Bronchial epithelial cell (primary cell): ENCODE measurements at places on chromosomes 1 and 21. TPM values are rescaled to one million over a fixed set of nuclear protein-coding genes. Genes with fewer than 3 reads are reported as not detected.
A peak's percentile ranks its signal among the peaks of the same experiment; 100 is the strongest.

- DNase-seq, result no peak
Measured at GRCh38 chr1:177274687-177275211, 104.0 kb downstream of the BRINP2 start.

DNA sequence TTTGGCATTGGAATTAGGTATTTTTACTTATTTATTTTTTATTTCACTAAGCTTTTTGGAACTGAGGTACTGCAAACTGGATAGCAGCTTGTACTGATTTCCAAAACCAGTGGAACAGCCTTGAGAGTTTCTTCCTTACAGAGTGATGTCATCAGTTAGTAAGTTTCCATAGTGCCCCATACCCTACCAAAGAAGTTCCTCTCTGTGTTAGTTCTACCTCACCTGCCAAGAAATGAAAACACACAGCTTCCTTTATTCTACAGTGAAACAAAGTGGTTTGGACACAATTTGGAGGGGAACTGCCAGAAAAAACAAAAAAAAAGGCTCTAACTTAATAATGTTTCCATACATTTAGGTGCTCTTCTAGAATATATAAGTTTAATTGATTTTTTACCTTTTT lies 430.9 kb upstream of the ADGRL2 start:
- peak; percentile 15 for DNase-seq

- DNase-seq, result no peak
Measured at GRCh38 chr1:230333590-230334446, 92.3 kb downstream of the PGBD5 start.

DNA sequence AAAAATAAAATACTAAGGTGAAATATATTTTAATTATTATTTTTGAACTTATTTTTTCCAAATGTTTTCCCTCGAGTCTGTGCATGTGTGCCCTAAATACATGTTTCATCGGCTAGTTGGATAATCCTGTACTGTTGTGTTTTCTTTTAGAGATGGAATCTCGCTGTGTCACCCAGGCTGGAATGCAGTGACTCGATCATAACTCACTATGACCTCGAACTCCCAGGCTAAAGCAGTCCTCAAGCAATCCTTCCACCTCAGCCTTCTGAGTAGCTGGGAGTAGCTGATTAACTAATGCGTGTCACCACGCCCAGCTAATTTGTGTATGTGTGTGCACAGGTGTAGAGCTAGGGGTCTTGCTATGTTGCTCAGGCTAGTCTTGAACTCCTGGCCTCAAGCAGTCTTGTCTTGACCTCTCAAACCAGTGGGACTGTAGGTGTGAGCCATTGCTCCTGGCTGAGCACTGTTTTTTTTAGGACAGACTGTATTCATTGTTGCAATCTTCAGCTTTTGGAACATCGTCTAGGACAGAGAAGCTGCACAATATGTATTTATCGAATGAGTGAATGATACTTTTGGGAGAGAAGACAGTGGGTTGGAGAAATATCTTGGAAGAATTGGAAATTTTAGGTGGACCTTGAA lies 4.8 kb upstream of the TMCO1 start:
- DNase-seq, result peak; percentile 95

F11R gene
- total RNA-seq, result 269 and 280 TPM in 2 replicates
